ENCODE measurements at places on chromosomes 12 and 14. TPM values are rescaled to one million over a fixed set of nuclear protein-coding genes. Genes with fewer than 3 reads are reported as not detected.

The FOXG1 gene
- 54.0 TPM for polyA plus RNA-seq

The GLT1D1 gene
- polyA plus RNA-seq = 3.9 TPM

The RPGRIP1 gene
- not detected for polyA plus RNA-seq

The PLEKHD1 gene
- not detected for polyA plus RNA-seq

The DEPDC4 gene
- not detected for polyA plus RNA-seq

The CNOT2 gene
- polyA plus RNA-seq = 144 TPM

The SOX5 gene
- polyA plus RNA-seq = 2.0 TPM

The RNASE1 gene
- not detected for polyA plus RNA-seq

The NOS1 gene
- polyA plus RNA-seq = not detected
